ENCODE measurements at places on chromosomes 2 and 18.

DNA sequence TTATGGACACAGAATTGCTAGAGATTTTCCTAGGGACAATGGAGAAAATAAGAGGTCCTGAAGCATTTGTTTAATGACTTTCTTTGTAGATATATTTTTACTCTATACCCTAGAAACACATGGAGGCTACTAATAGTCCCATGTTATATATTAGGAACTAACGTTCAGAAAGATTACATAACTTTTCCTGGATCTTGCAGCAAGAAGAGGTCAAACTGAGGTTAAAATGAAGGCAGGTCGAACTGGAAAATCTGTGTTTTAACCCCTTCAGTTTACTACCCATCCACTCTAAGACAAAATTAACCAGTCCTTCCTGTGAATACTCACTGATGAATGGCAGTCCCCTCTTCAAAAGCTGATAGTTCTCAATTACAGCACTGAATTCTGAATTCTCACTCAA is 1415.8 kb upstream of the CELF4 start:
- DNase-seq: no peak

DNA sequence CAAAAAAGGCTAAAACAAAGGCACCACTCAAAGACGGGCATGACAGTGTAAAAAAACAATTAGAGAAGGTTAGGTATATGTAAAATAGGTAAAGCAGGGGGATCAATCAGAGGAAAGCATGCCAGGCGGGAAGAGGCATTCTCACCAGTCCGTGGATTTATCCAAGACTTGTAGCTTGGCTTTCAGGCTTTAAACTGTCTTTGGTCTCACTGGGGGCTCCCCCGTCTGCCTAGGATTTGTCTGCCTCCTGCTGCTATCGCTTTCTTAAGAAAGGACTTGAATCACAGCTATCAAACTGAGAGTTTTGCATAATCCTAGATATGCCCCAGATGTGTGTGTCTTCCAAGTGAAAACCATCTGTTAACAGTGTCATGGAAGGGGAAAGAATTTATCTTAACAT is 11.1 kb upstream of the GORASP2 start:
- DNase-seq: no peak

GRCh38 chr2:186042207-186043028 is 303.8 kb downstream of the FSIP2 start:
- no peak for DNase-seq

GRCh38 chr2:230128623-230129342 is 60.1 kb upstream of the SLC16A14 start:
- no peak for DNase-seq

DNA sequence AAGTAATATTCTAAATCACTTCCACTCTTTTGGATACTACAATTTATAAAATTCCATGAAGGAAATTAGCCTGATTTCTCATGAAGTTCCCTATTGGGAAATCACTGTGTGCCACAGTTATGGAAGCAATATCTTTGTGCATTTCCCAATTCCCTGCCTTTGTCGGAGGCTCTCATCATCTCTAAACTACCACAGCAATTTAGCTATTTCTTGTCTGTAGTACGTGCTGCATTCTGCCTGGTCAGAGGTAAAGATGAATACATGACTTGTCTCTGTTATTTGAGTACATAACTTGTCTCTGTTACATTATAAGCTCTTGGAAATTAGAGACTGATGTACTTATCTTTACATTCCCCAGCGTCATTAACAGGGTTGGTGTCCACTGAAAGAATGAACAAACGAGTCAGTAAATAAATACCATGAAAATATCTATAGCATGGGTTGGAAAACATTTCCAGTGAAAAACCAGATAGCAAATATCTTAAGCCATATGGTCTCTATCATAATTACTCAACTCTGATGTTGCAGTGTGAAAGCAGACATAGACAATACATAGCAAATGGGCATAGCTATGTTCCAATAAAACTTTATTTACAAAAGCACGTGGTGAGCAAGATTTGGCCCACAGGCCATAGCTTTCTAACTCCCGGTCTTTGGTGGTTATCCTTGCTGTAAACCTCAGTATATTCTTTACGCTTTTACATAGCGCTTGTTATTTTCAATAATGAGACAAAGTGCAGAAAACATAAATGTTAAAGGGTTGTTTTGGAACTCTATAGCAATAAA is 78.8 kb downstream of the BCL2 start:
- DNase-seq: no peak

DNA sequence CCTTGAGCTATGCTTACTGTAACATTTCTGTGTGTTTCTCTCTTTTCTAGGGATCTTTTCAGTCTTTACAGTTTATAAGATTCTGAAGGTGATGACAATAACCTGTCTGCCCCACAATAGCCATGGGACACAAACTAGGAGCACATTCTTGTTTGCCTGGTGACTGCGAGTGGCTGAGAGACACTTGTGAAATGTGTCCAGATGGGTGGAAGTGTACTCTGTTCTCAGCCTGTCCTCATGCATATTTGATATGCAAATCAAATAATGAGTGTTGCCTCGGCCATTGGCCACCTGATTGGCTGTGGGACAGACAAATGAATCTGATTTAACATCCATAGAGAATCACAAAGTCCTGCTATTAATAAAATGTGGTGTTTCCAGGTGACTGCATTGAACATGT is 246.2 kb downstream of the HNMT start:
- DNase-seq: no peak

GRCh38 chr2:152475982-152476381 is 141.0 kb downstream of the FMNL2 start:
- no peak for DNase-seq

GRCh38 chr2:121049131-121049530 is 235.9 kb downstream of the TFCP2L1 start:
- DNase-seq: no peak

GRCh38 chr2:120994301-120994995 is 258.8 kb downstream of the GLI2 start:
- DNase-seq: no peak

GRCh38 chr2:16578081-16578480 is 87.6 kb downstream of the CYRIA start:
- DNase-seq: no peak
